Right ventricle myocardium superior (tissue), 1 donor: ENCODE measurements at places on chromosomes 7 and 10.

DNA sequence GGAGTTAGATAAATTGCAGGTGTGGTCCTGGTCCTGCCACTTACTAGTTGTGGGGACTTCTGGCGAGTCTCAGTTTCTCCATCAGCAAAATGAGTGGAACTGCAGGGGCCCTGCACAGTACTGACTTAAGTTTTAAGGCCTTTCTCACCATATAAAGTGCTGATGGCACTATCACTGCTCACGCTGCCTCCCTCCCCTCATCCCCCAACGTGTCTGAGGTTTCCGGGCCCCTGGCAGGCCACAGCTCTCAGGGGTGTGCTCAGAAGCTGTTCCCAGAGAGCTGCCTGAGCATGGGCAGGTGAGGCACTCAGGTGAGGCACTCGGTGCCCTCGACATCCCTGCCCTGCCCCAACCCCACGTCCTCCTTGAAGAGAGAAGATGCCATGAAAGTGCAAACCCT is 74.2 kb downstream of the VOPP1 start:
- DNase-seq: no peak

DNA sequence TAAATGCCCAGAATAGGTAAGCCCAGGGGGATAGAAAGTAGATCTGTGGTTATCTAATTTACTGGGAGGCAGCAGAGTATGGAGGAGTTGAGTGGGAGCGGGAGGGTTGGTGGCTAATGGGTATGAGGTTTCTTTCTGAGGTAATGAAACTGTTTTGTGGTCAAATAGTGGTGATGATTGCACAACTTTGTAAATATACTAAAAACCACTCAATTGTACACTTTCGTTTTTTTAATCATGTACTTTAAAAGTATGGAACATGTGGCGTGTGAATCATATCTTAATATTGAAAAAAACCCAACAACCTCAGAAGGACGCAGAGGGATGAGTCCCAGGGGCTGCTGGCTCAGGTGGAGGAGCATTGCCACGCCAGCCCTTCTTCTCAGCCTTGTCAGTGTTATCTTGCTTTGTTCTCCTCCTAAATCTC is 118.1 kb downstream of the WDR11 start:
- no peak for DNase-seq

- DNase-seq: no peak
Observed at GRCh38 chr7:36625247-36625646, 99.0 kb downstream of the AOAH start.

DNA sequence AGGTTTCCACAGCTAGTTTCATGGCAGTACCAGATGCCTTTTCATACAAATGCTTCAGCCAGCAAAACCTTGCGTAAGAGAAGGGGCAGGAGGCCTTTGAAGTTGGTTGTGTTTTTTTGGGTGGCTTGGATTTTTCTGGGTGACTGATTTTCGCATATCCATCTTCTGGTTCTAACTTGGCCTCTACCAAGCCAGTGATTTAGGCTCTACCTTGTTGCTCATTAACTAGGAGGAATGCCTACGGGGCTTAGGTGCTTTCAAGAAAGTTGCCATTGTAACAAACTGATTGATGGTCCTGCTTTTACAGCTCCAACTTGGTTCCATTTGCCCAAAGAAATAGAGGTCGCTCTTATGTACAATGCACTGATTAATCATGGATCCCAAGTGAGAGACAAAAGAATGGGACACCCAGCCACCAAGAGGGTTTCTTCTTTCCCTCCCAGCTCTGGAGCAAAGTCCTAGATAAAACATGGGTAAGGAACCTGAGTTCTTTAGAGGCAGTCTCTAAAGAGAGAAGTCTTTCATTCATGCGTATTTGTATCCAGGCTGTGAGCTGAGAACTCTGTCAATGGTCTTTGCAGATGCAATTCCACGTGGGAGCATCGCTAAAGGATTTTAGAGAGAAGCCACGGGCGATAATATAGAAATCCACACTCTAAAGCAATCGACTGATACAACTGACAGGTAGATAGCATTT is 92.1 kb upstream of the FGFR2 start:
- DNase-seq: no peak

- DNase-seq: no peak
Observed at GRCh38 chr10:30398193-30398592, 35.8 kb upstream of the MAP3K8 start.

GRCh38 chr10:78925800-78926319 is 142.9 kb upstream of the ZMIZ1 start:
- no peak for DNase-seq

- DNase-seq: no peak
Observed at GRCh38 chr7:55189146-55189766, 170.4 kb downstream of the EGFR start.
